NCI-H69 (cell line): ENCODE measurements at places on chromosomes 1 and 21.

- peak; percentile 89 for DNase-seq
These were observed 16.0 kb upstream of the POU3F1 start for GRCh38 chr1:38062361-38063288.

DNA sequence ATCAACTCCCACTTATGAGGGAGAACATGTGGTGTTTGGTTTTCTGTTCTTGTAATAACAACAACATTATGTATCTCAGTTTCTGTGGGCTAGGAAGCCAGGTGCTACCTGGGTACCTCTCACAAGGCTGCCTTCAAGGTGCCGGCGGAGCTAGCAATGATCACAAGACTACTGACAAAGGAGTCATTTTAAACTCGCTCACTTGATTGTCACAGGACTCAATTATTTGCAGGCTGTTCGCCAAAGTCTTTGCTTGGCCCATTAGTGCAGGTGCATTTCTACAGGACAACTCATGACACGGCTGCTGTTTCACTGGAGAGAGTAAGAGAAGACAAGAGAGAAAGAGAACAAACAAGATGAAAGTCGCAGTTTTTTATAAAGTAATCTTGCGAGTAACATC, 1237.4 kb upstream of the TMPRSS15 start:
- peak; percentile 60 for DNase-seq

GRCh38 chr1:60877376-60877775, 205.0 kb upstream of the NFIA start:
- DNase-seq: no peak

DNA sequence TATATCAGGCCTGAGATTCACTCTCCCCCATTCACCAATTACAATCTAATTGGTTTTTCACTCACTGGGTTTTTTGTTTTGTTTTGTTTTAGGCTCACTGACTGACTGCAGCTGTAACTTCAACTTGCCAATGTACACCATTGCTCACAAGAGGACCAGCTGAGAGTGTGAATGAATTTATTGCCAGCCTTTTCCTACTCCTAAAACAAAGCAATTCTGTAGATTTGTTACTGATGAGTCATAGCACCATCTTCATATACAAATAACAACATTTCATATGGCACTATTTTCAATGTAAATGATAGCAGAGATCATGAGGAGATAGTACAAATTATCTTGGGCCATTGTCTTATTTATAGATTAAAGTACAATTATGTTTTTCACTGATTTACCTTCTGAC, 76.0 kb upstream of the DPYD start:
- DNase-seq: peak; percentile 10

- no peak for DNase-seq
These were observed 214.7 kb upstream of the PTGFR start for GRCh38 chr1:78275906-78276685.

DNA sequence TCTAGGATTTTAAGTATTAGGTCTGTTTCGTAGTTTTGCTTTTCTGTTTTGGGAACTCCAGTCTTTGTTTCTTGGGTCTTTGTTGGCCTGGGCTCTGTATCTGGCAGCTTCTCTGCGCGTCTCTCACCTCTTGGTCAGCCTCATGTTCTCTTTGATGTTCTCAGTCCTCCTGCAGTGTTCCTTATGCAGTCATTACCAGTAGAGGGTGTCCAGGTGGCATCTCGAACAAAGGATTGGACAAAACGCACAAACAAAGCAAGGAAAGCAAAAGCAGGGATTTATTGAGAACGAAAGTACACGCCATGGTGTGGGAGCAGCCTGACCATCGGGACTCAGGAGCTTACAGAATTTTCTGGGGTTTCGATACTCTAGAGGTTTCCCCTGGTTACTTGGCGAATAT, 133.7 kb upstream of the COL6A1 start:
- DNase-seq: peak; percentile 39

- DNase-seq: no peak
These were observed 14.8 kb downstream of the LSS start for GRCh38 chr21:46213620-46214286.

- no peak for DNase-seq
These were observed 18.1 kb downstream of the MAP3K7CL start for GRCh38 chr21:29148530-29148929.

GRCh38 chr1:27951396-27951795, 8.4 kb upstream of the XKR8 start:
- DNase-seq: no peak

DNA sequence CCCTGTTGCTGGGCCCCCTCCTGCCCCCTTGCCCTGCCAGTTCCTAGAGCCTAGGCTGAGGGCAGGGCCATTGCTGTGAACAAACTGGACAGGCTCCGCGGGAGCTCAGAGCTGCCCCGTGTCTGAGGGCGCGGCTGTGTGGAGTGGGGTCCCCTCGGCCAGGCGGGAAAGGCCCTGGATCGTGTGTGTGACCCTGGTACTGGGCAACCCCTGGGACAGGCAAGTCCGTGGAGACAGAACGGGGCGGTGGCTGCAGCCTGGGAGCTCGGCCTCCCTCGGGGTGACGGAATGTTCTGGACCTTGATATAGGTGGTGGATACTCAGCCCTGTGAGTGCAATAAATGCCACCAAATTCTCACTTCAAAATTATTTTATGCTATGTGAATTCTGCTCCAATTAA, 27.7 kb upstream of the C1orf159 start:
- DNase-seq: no peak

DNA sequence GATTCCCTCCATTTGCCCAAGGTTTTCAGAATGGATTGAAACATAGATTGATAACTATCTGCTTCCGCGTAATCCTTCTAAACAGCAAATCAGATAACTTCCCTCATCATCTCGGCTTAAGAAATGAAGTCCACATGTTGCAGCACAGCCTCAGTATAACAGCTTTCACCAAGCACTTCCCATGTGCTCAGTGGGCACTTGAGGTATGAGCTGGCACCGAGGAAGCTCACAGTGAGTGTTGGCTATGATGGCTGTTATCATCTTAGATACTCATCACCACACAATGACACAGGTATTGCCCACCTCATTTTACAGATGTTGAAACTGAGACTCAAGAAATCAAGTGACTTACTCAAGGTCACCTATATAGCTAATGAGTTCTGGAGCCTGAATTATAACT, 43.2 kb downstream of the RCSD1 start:
- no peak for DNase-seq

GRCh38 chr21:37395961-37396360, 29.4 kb downstream of the DYRK1A start:
- no peak for DNase-seq

- DNase-seq: no peak
These were observed 212.4 kb downstream of the ZNF648 start for GRCh38 chr1:181849071-181849470.

DNA sequence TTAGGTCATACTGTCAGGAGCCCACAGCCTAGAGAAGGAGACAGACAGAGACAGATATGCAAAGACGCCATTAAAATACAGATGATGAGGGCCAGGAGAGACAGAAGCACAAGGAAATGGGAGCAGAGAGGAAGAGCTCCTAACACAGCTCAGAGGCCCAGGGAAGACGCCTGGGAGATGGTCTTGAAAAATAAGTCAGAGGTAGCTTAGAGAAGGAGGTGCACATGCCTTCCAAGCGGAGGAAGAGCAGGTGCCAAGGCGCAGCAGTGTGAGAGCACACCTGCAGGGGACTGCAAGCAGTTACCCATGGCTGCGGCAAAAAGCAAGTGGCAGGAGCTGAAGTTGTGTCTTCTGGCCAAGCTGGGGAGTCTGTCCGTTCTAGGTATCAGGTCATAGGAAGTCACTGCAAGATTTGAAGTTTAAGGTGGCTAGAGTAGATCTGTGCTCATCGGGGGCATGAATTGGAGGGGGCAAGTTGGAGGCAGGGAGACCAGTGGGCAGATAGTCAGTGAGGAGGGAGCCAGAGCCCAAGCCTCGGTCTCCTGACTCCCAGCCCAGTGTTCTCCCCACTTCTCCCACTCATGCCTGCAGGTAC, 1.3 kb upstream of the TRABD2B start:
- no peak for DNase-seq

GRCh38 chr21:29334717-29335428, 36.2 kb downstream of the BACH1 start:
- no peak for DNase-seq

DNA sequence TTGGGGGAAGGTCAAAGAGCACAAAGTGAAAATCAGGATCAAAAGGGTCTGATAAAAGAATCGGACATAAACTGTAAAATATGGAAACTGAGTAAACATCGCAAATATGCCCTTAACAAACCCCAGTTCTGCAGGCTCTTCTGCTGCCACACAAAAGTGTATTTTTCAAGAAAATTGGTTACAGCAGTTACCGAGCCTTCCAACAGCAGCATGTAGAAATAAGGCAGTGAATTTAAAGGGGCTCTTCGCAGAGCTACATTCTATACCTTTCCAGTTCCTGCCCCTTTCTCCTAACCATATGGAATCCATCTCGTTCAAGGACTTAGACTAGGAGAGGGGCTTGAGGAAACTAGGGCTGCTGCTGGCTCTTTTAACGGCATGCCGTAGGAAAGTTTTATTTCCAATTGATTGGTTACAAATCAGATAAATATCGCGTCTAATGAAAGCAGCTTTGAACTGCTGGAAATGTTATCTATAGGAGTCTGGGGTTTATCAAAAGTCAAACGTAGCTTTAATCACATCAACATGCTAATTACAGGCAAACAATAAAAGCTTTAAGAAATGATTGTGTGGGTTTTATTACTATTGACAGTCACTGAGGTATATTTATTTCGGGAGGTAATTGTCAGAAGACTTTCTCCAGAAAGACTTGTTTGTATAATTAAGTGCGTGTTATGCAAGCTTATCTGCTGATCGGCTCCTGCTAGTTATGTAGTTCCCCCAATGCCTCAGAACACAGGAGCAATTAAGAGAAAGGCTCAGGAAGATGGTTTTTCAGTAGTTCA, 59.1 kb downstream of the GORAB start:
- peak; percentile 11 for DNase-seq

- DNase-seq: peak; percentile 53
These were observed 59.6 kb downstream of the RPS6KC1 start for GRCh38 chr1:213110349-213111300.

DNA sequence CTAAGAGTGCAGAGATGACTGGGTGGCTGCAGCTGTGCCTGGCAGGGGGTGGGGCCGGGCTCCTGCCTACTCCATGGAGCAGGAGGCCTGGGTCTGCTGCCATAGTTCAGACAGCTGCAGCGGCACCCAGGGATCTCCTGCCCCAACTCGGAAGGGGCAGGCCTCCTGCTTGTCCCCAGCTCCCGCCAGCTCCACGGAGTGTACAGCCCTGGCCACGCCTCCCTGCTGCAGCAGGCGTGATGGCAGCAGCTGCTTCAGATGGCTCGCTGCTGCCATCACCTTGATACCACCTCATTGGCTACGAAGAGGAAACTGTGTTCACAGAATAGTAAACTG, 35.9 kb downstream of the ACTL8 start:
- no peak for DNase-seq

DNA sequence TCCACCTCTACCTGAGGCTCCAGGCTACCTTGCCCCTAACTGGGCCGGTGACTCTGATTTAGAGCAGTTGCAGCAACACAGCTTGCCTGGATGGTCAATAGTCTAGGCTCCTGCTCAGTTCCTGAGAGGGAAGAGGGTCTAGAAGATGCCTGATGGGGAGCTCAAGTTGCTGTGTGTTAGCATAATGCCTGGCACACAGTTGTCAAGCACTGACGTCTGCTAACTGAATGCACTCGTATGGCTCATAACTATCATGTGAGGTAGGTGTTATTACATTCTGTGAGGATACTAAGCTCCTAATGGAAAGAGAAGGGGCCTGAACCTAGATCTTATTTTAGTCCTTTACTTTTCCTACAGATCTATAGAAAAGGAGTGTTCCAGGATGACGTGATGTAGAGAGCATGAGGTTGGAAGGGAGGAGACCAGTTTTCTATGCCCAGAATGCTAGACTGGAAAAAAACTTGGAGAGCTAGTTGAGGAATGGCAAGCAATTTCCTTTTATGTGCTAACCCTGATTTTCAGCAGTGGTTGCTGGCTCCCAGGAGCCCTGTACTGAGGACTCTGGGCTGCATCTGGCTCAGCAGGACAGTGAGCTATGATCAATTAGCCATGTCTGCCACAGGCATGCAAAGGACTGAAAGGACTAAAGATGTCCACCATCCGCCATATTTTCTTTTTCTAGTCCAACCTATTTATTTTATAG, 30.0 kb downstream of the FAM78B start:
- no peak for DNase-seq

GRCh38 chr1:88983791-88984559, 8.5 kb downstream of the KYAT3 start:
- DNase-seq: peak; percentile 55

- no peak for DNase-seq
These were observed 40.2 kb downstream of the MX1 start for GRCh38 chr21:41466024-41466820.

DNA sequence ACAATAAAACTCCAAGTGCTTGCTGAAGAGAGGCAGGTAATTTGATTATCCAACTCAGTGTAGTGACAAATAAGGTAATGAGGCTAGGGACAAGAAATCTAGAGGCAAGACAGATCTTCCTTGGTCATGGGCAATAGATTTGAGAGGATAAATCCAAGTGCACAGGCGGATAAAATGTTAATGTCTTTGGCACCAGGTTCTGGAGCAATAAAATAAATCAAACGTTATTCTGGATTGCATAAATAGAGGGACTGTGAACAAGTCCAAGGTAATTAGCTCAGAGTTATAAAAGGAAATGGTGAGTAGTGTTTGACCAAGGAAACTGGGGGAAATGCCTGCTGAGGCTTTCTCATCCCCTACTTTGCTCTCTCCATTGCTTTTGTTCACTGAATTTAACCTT, 329.3 kb upstream of the PROX1 start:
- peak; percentile 64 for DNase-seq

- no peak for DNase-seq
These were observed 897 bp downstream of the COL16A1 start for GRCh38 chr1:31702836-31703404.
